Sigmoid colon (tissue), 7 donors: ENCODE measurements at places on chromosomes 5 and 9. TPM values are rescaled to one million over a fixed set of nuclear protein-coding genes. Genes with fewer than 3 reads are reported as not detected.

The ACTBL2 gene
- total RNA-seq, result not detected

The EQTN gene
- 0.71 TPM for total RNA-seq

The TSC1 gene
- 36.2 TPM for total RNA-seq

The AQP7 gene
- total RNA-seq, result 8.6 TPM

The CYLC2 gene
- total RNA-seq, result not detected

The DDX4 gene
- total RNA-seq, result 0.33 TPM

The LHX6 gene
- total RNA-seq, result 1.5 TPM

The EMB gene
- 10.0 TPM for total RNA-seq

The EFNA5 gene
- 9.2 TPM for total RNA-seq

The ADAMTS16 gene
- total RNA-seq, result under 0.01 TPM

DNA sequence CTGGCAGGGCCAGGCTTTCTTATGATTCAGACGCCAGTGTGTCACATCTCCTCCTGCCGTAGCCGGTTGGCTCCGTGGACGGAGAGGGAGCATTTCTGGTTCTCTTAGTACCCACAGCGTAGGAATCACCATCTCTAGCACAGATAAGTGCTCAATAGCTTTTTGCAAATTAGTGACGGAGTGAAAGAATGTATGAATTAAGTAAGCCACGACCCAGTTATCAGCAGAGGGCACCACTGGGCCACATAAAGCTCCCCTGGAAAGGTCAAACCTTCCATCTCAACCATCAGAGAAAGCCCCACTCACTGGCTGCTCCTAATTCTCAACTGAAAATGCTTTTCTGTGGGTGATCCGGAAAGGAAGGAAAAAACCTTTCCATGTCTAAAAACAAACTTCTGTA, 317.0 kb upstream of the ADCY2 start:
- no peak for DNase-seq

DNA sequence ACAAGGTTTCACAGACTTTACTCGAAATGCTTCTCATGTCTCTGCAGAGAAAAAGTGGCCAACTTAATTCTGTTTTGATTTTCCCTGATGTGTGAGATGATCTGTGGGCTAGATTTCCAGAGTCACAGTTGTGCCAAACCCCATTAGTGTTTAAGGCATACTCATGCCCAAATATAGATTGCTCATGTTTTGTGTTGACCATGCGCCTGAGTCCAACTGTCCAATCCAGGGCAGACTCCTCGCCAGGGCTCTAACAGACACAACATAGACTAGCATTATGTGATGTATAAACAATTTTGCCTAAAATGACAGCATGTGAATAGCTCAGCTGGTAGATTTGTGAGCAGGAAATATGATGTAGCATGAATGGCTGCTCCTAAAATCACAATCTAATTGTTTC, 128.1 kb downstream of the PRDM6 start:
- DNase-seq, result no peak

DNA sequence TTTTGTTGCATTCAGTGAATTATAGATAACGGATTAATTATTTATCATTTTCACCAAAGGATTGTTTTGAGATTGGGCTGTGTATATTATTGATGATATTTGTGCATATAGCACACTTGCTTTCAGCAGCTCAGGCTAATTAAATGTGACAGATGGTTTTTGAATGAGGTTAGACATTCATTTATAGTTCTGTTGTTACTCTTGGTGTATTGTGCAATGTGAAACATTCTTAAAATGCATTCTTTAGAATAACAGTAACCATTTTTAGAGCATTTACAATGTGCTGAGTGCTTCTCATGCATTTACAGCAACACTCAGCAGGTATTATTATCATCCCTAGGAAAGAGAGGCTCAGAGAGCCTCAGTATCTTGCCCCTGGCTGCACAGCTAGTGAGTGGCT, 23.8 kb downstream of the NANS start:
- no peak for DNase-seq

DNA sequence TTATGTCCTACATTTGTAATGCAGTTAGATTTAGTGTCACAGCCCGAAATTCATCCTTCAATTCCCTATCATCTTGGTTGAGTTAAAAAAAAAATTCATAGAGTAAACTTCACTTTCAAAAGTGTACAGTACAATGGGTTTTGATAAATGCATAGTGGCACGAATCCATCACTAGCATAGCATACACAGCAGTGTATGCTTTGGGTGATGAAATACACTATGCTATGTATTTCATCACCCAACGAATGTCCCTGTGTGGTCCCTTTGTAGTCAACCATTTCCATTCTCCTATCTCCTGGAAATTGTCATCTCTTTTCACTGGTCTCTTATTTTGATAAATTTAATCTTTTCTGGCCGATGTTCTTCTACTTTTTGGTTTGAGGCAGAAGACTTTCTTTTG, 129.4 kb upstream of the BASP1 start:
- no peak for DNase-seq

DNA sequence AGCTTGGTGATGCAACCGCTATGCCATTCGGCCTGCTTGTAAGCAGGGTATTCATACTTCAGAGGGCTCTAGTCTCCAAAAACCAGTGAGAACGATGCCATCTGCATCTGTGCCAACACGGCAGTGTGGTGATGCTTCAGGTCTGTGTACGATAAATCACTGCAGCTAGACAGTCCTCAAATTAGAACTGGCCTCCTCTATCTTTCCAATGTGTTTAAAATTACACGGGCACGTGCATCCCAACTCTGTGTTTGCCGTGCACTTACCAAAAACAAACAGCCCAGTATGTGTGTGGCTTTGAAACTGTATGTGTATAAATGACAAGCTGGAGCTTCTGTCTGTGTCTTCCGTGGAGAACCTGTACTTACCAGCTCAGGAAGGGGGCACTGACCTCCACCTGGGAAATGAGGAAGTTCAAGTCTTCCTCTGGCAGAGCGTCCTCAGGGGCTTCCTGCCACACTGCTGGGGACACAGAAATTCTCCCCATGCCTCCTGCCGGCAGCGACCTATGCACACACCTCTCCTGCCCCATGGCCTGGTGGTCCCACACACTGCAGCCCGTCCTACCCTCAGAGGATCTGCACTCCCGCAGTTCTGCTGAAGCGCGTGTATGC, 12.3 kb downstream of the MED10 start:
- DNase-seq, result no peak

DNA sequence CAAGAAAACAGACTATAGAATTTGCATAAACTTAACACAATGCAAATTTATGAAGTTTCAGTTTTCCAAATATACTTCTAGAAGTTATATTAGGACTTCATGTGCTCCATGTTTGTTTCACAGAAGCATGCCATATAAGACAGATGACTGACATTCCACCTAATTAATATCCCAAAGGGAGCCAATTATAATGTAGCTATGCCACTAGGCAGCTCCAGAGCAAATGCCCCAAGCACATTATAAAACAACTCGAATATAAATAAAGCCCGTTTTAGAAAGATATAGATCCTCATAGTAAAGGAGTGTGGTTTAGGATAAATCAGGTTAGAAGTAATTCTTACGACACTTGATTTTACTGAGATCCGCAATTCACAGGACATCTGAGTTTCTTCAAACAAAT, 8.9 kb downstream of the DROSHA start:
- no peak for DNase-seq

DNA sequence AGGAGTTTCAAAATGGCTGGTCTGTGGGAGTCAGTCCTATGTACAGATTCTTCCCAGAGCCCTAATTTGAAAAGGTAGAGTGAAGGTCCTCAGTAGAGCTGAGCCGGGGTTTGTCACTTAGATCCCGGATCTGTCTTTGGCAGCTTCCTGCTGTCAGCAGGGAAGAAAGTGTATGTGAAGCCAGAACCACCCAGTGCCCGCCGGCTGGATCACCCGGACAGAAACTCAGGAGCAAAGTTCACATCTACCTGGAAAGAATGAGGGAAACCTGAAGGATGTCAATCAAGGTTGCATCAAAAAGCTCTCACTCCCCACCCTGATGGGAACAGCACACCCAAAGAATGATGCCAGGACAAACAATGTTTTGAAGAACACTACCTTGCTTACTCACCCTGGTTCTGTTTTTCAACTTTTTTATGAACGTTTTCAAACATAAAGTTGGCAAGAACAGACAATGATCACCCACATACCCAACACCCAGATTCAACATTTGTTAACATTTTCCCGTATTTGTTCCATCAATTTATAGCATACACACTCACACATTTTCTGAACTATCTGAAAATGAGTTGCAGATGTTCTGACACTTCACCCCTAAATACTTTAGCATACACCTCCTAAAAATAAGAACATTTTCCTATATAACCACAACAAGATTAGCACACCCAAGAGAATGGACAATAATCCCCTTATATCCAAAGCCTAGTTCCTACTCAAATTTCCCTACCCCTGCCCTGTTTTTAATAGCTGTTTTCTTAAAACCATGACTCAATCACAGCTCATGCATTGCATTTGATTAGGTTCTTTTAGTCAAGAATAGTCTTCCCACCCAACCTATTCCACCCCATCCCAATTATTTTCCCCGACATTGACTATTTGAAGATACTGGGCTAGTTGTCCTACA, 133.9 kb downstream of the LHFPL2 start:
- DNase-seq, result no peak

DNA sequence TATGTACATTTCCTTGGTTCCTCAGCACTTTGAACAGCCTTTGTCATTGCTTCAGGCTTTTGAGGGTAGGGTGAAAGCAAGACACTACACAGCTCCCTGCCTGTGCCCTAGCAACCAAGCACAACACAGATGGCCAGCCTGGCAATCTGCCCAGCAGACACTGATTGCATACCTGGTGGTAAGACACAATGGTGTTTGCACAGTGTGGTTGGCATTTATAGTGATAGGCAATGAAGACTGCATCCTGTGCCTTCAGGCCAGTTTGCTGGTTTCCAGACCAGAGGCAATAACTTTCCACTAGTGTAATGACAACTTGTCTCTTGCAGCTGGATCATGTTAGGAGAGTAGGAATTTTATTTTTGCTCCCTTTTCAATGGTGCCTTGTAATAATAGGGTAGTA, 144.5 kb upstream of the TNC start:
- peak; percentile 95 for DNase-seq

DNA sequence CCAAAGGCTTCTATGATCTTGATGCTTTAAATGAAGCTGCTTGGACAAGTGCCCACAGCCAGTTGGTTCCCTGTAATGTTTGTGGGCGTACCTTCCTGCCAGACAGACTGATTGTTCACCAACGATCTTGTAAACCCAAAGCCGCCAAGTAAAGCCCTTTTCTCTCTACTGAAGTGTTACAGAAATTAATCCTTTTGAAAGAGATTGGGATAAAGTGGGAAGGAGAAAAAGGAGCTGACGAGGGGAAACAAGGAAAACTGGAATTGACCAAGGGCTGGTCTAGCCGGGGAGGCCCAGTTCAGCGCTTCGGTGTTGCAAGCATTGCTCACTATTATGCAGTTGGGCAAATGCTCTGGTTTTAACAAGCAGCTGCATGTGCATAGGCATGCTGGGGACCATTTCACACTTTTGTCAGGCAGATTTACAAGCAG, 53.2 kb downstream of the ZNF474 start:
- peak; percentile 74 for DNase-seq

DNA sequence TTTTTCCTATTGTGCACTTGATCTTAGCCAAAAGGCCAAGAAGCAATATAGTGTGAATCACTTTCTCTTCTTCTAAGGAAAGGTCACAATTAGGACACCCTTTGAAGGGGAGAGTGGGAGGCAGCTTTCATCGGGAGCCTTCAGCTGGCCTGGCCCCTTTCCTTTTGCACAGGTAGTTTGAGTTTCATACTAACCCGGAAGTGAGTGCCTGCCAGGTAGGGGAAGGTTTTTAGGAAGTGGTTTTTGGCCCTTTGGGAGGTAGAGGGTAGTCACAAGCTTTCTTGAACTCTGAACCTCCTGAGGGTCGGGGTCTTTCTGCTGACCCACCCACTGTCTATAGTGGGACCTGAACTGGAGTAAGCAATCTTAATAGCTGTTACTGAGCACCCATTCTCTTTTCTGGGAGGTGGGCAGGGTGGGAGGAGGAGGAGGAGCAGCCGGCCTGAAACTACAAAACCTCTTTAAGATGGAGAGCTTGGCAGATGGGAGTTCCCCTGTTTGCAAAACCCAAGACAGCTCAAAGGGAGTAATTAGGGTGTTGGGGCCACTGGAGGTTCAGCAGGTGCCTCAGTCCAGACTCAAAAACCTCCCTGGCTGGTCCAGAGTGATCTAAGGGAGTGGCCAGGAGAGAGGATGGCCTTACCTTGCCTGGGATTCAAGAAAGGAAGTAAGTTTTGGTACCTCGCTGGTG, 6.0 kb downstream of the LARP1 start:
- DNase-seq, result no peak

DNA sequence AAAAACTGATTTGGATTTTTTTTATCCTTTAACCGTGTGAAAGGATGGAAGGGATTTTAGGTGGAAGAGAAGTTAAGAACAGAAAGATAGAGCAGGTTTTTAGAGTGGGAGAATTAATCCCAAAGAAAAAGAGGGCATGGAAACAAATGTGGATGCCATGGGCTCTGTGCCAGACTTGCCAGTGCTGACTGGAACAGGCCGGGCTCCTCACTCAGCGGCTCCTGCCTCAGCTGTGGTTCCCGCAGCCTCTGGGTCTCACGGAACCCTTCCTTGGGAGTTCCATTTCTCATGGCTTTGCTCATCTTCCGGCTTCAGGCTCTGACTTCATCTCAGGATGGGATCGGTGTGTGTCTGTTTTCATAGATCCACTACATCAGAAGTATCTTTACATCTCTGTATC, 30.4 kb upstream of the SLC2A8 start:
- no peak for DNase-seq
